BJ (cell line): ENCODE measurements at places on chromosomes 12 and 14. TPM values are rescaled to one million over a fixed set of nuclear protein-coding genes. Genes with fewer than 3 reads are reported as not detected.
A peak's percentile ranks its signal among the peaks of the same experiment; 100 is the strongest.

DNA sequence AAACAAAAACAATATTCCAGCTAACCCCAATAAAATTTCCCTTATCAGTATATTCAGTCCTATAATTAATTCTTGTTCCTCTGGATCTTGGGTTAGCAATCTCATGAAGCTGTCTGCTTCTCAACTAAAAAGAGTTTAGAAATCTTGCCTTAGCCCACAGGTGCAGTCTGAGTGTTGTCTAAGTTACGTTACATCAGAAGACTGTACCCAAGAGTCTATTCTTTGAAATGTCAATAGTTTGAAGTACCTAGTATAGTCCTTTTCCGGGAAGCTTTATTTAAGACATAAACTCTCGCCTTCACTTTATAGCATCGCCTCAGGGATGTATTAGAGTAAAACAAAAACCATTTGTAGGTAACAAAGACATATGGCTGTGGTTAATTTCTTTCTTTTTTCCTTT is 465.1 kb downstream of the FUT8 start:
- no peak for DNase-seq

DNA sequence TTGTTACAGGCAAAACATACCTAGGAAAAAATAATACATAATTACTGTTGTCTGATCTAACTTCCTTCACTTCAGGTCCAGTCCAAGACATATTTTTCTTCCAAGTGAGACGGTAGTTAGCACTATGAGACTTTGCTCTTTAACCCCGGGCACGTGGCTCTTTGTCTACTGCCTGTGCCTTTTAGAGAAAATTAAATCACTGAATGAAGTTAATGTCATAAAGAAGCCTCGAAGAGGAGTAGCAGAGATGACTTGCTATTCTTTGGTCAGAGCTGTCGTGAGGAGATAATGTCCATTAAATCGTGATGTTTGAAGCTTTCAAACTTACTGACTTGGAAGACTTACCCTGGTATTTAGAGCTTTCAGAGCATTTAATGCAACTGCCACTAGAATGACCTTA is 8.7 kb downstream of the TESPA1 start:
- no peak for DNase-seq

- no peak for DNase-seq
Observed at GRCh38 chr14:78701246-78701645, 531.1 kb downstream of the NRXN3 start.

- DNase-seq, result no peak
Observed at GRCh38 chr12:101356794-101357193, 50.8 kb downstream of the ARL1 start.

DNA sequence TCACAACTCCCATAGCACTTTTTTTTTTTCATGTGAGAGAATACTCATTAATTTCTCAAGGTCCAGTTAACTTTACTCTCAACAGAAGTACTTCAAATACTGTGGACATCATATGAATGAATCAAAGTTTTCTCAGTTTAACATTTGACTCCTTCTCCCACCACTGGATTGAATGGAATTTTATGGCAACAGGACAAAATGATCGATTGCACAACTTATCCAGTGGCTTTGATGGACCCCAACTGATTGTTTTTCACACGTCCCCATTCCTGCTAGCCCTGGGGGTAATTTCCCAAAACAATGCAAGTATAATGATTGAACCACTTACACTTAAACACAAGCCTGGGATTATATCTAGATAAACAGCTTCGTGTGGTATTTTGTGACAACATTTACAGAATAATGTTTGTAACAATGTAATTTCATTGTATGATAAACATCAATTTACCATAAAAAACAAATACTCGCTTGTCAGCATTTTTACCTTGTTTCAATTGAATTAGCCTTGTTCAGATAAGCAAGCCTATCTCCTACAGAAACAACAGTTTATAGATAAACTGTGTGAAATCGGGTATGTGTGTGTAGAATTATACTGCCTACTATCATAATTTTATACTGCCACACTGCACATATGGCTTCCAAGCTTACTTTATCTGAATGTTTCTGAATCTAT is 60.9 kb downstream of the SOX5 start:
- no peak for DNase-seq

DNA sequence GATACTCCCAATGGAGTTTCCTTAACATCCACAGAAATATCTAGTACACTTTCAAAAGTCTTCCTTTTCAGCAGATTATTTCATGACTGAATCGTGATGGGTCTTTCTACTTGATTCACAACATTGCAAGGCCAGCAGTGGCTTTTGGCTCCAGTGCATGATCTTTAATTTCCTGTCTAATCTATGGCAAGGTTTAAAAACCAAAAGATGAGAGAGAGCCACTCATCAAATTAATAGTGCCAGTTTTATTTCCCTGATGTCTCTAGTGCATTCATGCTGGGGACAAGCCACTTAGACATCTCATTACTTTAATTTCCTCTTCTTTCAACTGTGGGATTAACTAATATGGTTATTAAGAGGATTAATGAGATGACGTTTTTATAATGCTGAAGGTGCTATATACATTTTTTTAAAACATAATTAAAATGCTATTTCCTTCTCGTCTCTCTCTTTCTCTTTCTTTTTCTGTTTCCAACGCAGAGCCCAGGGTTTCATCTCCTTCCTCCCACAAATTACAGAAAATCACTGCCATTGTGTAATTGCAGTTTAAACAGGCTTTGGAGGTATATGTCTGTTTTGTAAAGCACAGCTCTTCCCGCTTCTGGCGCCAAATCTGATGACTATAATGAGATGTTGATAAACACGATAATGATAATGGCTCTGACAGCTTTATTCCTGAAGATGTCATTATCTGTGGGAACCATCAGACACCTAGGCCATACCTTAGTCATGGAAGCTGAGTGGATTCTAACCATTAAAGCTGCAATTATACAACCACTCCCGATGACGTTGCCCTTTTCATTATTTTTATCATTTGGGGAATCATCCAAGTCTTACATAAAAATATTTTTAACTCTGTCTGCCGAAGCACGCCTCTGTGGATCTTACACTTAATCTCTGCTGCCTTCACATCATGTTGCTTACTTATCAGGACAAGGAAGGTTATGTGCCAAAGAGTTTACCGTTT is 103.1 kb upstream of the PPM1H start:
- DNase-seq, result no peak

SYT1 gene
- polyA plus RNA-seq, result 0.70 and 1.3 TPM in 2 replicates

DNA sequence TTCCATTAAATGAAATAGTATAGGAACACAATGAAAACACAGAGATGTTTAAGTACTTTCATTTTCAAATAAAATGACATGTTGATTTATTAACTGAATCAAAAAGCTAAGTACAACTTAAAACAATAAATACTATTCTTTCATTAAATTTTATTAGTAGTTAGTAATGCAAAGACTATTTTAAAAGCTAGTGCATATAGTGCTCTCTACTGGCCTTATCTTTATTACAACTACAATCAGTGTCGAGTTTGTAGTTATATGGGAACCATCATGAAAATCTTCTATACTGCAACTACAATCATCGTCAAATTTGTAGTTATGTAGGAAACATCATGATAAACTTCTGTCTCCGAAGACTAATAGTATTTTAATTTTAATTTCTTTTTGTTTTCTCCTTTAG is 8.9 kb upstream of the LIN7A start:
- DNase-seq, result no peak

DNA sequence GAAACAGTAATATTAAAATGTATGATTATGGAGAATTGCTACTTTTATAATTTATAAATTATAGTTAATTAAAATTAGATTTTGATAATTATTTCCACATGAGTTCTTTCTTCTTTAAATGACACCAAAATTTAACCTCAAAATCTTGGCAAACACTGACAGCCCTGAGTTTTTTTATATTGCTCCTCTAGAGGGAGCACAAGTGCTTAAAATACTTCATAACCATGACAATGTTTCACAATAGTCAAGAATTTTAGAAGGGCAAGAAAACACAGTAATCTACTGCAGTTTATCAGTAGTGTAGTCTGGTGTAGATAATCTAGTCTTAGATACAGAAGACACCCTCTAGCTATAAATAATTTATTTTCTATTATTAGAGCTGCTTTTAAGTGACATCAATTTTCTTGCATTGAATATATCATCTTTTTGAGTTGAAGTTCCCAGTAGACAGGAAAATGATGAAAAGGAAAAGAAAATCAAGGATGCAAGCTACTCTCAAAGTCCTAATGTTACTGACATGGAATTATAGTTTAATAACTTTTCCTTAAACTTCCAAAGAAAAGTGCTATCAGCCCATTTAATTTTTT is 14.3 kb upstream of the PTGER2 start:
- DNase-seq, result peak; percentile 10

GRCh38 chr14:61321385-61322010 is at the start of gene PRKCH:
Gene PRKCH (plus strand): TSS chr14:61321579. CDS start chr14:61322102, 523 bp downstream.
- DNase-seq, result no peak

PSMB11 gene
- not detected in 2 replicates for polyA plus RNA-seq

DNA sequence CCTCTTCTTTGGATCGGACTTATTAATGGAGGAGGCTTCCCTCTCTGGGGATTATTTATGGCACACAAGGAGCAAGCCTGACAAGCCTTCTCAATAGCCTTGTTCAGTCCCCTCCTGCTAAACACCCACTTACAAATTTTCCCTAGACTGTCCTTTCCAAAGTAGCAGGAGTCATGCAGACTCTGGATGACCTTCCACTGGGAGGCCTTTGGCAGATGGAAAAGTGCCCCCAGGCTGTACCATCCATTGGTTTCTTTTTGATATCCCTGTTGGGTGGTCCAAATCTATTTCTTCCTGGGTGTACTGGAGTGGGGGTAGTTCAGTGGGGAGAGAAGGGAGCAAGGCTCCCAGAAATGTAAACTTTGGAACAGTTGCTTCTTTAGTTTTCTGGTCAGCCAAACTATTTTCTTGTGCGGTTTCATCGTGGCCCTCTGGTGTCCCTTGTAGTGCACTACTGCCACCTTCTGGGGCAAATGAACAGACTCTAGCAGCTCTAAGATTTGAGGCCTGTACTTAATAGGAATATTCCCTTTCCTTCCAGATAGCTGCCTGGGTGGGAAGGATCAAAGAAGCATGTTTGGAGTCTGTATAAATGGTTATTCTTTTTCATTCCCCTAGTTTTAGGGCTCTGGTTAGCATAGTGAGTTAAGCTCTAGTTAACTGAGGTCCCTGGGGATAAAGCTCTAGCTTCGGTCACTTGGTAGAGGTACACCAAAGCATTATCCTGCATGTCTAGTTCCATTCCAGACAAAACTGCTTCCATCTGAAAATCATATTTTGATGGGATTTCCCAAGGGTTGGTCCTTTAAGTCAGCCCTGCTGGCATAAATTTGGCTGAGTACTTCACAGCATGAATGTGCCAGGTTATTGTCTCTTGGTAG is 409.5 kb downstream of the SLC6A15 start:
- no peak for DNase-seq

ANO2 gene
- polyA plus RNA-seq, result 0.05 and 0.10 TPM in 2 replicates

GRCh38 chr12:25994901-25995625 is 36.6 kb downstream of the RASSF8 start:
- DNase-seq, result no peak

GRCh38 chr14:64082837-64083236 is 211.3 kb downstream of the ESR2 start:
- DNase-seq, result no peak

DNA sequence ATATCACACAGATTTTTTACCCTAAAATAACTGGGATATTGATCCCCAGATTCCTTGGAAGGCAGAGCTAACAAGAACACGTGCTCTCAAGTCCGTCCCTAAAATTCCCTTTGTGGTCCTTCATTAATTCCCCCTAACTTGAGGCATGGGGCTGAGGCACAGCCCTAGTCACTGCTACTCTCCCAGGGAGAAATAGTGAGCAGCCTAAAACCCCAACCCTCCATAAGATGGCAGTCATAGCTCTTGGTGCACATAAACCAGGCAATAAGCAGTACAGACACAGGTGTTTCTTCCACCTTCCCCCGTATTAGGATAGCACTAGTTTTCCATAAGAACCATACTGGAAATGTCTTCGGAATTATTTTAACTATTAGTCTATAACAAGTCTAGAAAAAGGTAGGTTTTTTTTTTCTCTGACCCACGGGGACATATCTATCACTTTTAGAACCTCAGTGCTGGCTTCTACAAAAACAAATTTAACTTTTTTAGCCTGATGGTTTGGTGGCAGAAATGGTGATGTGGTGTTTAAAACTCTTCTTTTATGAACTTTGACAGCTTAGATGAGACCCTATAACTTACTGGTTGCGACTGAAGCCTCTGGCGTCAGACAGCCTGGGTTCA is 3.1 kb upstream of the ARHGEF40 start:
- no peak for DNase-seq

DNA sequence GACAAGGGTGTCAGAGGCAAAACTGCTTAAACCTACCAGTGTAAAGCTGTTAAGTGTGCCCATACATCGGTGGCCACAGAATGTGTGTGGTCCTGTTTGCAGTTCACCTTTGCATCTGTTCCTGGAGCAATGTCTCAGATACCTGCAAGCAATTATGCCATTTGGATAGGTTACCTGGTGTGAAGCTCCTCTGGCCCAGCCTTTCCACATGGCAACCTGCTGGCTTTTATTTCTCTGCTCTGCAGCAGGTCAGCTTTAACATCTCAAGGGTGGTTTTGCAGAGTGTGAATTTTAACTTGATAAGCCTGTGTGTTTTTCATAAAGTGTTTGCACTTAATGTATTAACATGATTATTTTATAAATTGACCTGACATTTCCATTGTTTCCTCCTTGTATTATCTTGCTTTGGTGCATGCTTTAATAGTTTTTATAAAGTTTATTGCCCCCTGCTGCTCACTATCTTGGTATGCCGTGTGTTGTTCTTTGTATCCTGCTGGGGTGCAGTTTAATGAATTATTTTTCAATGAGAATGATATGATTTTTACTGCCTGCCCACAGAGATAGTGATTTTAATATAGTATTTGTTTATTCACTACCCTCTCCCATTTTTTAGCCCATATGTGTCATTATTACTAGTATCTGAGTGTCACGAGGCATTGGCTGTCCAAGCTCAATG is 403.8 kb downstream of the NPAS3 start:
- DNase-seq, result no peak

AICDA gene
- polyA plus RNA-seq, result not detected in 2 replicates

GRCh38 chr14:31945074-31945613 is 132.0 kb upstream of the ARHGAP5 start:
- DNase-seq, result no peak

KRT85 gene
- not detected in 2 replicates for polyA plus RNA-seq

- no peak for DNase-seq
Observed at GRCh38 chr14:34722723-34723545, 8.5 kb upstream of the CFL2 start.

- peak; percentile 31 for DNase-seq
Observed at GRCh38 chr12:16389594-16389993, 42.1 kb downstream of the MGST1 start.

DNA sequence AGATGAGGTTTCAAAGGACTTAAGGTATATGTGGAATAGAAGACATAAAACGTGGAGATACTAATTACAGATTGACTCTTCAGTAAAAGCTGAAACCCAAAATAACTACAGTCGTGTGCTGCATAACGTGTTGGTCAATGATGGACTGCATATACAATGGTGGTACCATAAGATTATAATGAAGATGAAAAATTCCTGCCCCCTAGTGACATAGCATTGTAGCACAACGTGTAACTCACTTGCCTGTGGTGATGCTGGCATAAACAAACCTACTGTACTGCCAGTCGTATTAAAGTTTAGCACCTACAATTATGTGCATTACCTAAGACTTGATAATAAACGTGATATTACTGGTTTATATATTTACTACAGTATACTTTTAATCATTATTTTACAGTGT is 150.3 kb downstream of the LRRK2 start:
- no peak for DNase-seq

GRCh38 chr12:92403210-92404175 is 257.8 kb upstream of the BTG1 start:
- DNase-seq, result no peak
